ENCODE measurements at places on chromosomes 12 and 14.

DNA sequence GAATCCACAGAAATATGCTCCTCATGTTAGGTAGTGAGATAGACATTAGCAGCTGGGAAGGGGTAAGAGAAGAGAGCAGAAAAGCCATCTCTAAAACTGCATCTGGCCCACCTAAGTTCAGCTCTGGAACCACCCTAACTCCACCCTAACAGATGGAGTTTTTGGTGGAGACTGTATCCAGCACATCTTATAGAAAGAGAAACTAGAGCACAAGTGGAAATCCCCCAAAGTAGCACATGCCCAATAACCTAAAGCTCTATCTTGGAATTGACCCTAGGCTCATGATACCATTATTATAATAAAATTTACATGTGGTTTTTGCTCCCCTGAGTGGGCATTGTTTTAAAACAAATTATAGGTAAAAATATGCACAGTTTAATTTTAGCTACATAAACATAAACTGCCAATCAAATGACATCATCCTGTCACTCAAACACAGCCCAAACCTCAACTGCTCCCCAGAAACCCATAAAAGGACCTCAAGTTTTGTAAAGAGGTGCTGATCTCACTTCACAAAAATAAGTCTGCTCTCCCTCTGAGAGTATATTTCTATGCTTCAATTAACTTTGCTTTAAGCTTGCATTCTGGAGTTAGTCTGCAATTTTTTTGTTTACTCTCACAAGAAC, 206.4 kb downstream of the PIK3C2G start:
- no peak for DNase-seq

DNA sequence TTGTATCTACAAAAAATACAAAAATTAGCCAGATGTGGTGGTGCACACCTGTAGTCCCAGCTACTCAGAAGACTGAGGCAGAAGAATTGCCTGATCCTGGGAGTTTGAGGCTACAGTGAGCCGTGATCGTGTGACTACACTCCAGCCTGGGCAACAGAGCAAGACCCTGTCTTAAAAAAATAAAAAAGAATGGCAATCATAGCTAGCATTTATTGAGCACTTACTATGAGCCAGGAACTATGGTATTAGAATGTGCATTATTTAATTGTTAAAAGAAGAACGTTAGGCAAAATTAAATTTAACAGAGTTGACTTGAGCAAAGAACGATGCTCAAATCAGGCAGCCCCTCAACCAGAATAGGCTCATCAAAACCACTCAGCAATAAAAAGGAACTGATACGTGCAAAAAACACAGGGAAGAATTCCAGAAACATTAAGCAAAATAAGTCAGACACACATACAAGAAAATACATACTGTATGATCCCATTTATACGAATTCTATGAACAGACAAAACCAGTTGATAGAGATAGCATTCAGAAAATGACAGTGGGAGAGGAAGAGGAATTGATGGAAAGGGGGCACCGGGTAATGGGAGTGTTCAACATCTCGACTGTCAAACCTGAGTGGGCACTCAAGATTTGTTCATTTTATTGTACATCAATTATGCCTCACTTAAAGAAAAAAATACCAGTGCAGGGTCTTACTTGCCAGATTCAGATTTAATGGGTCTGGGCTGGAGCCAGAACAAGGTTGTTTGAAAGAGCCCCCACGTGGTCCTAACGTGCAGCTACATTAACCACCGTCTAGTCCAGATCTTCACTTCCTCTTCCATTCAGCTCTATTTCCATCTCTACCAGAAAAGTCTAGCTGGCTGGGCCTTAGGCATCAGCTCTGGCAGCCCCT, 8.0 kb downstream of the SCNN1A start:
- DNase-seq = no peak

GRCh38 chr12:60176891-60177290, 581.1 kb downstream of the SLC16A7 start:
- DNase-seq = no peak

- no peak for DNase-seq
Observed at GRCh38 chr12:89493670-89494302, 30.8 kb downstream of the GALNT4 start.

DNA sequence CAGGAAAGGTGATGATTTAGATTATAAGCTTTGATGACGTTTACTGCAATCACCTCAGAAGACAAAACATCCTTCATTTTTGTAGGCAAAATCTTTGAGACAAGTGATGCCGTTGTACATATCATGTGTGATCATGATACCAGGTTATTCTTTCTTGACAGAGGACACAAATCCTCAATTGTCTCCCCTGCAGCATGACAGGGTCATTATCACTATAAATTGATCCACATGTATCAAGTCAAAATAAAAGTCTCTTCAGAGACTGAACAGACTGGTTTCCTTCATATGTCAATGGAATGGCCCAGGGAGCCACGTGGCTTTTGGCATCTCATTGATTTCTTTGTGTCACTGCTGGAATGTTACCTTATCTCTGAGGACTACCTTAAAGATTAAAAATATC, 995.7 kb downstream of the FLRT2 start:
- DNase-seq = no peak

DNA sequence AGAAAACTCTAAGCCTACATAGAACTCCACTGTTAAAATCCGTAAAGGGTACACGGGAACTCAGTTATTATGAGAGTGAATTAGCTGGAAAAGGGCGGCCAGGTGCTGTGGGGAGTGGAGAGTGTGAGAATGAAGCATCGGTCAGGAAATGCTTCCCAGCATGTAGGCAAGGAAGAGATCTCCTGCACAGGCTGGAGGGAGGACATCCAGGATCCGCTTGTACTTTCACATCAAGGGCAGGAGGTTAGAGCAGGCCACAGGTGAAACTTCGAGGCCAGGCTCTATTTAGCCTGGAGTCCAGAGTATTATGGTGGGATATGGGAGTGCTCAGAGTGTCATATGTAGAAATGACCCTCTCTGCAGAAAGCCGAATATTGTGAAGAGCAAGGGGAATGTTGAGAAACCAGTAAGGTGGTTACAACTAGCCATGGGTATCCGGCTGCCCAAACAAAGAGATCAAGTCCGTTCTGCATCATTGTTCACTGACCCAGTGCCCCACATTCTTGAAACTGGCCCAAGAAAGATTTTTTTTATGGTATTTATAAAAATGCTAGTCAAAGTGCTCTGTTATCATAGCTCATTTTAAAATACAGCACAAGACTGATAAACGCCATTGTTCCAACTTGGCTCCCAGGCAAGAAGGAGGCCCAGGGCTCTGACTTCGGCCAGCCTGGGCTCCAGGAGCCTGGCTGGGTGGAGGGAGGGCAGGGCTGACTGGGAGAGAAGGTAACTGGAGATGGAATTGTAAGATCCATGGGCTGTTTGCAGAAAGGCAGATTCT, 79.4 kb upstream of the HIF1A start:
- DNase-seq = no peak

GRCh38 chr12:6888360-6888759, 15.3 kb upstream of the SPSB2 start:
- no peak for DNase-seq

GRCh38 chr14:87049950-87050349, 943.0 kb downstream of the GALC start:
- DNase-seq = no peak

DNA sequence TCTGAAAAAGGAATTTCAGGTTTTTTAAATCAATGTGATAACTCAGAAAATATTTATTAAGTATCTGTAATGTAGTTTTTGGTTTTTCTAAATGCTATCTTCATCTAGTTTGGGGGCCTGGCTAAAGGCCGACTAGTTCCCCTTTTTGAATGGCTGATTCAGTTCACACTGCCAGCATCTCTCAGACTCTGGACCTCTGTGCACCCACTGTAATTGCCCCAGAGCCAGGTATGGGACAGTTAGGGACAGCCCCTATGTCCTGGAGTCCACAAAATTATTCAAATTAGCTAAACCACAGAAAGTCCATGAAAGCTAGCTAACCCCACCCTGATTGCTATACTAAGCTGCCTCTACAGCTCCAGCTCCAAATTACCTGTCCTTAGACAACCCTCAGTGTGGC, 49.1 kb upstream of the RGS6 start:
- no peak for DNase-seq

DNA sequence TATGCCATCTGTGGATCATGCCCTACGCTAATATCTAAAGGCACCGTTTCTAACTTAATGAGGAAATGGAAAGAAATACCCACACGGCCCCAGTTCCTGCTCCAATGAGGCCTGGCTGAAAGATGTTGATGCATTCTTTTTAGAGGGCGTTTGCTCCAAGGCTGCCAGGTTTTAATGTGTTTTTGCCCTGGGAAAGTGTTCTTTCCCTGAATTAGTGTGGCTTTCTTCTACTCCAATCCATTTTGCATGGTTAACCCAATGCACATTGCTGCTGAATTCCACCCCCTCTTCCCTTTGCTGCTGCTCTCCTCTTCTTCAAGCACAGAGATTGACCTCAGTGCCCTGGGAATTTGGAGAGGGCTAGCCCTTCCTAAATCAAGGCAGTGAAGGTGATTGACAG, 1.1 kb downstream of the MYF5 start:
- DNase-seq = no peak

- DNase-seq = no peak
Observed at GRCh38 chr12:121748571-121749265, 36.2 kb downstream of the TMEM120B start.

GRCh38 chr12:7555752-7556151, 52.2 kb upstream of the CD163 start:
- no peak for DNase-seq

Measured in stimulated activated effector memory CD8-positive, alpha-beta T cell treated with anti-CD3 and anti-CD28 coated beads, Interleukin-12 subunit alpha, Interleukin-12 subunit beta, amount 100 ng/mL, for 72 hours (primary cell).